ENCODE measurements at places on chromosomes 4 and X.
A peak's percentile ranks its signal among the peaks of the same experiment; 100 is the strongest.

GRCh38 chr4:100421361-100421978 lies 96.4 kb downstream of the EMCN start:
- DNase-seq: no peak

DNA sequence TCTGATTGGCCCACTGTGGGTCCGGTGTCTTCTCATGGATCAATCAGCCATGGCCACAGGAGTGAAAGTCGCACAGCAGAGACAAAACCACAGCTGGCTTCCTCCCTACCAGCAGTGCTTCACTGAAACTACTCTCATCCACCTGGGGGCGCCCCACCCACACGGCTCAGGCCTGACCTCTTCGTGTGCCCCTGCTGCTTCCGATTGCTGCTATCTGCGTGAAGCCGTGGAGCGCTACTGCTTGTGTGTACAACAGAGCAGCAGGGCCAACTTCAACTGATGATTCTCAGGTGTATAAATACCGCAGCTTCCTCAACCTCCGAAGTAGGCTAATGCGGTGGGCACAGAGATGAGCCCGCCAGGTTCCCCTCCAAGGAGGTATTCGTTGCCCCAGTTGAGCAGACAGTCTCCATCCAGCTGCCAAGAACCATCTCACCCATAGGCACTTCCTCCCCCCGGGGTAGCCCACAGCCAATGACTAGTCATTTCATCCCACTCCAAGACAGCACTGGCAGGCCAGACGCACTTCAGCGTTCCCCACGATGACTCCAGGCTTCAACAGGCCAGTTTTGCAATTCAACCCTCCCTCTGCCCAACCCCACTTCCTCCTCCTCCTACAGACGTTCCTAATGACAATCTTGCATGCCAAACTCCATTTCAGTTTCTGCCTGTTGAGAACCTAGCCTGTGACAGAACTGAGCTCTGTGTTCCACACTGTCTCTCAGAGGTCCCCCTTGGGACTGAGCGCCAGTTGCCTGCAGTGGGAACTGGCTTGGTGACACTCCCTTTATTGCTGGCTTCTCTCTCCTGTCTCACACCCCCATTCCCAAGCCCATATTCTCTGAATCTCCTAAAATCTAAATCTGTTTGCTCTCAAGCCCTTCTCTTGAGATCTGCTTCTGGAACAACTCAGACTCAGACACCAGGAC lies 41.3 kb upstream of the ATP6AP2 start:
- peak; percentile 23 for DNase-seq

GRCh38 chr4:87306056-87306455 lies 16.6 kb downstream of the HSD17B13 start:
- DNase-seq: no peak

DNA sequence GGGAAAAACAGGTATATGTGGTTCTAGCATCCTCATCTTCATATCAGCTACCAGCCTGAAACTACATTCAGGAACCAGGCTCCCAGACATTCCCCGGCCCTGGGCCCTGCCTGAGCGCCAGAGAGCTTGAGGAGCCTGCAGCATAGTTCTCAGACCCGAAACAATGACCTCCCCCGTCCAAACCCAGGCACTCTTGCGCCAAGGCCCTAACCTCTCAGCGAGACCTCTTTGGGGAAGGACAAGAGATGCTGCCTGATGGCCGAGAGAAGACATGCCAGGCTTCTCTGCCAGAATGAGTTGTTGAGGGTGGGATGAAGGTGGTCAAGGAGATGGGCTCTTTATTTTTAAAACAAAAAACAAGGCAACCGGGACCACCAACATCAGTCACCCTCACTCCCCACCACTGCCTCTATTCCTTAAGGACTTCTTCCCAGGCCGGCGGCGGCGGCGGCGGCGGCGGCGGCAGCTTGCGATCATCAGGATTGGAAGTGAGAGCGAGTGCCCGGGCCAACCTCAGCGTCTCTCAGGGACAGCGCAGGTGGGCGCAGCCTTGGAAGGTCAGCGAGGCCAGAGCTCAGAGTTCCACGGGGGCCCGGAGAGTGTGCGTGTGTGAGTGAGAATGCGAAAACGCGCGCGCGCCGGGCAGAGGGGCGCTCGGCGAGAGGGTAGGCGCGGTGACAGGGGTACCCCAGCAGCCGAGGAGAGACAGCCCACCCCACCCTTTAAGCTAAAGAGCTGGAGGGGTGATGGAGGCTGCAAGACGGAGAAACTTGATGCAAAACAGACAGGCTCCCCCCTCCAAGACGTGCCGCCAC lies 601 bp downstream of the INPP4B start:
- no peak for DNase-seq

DNA sequence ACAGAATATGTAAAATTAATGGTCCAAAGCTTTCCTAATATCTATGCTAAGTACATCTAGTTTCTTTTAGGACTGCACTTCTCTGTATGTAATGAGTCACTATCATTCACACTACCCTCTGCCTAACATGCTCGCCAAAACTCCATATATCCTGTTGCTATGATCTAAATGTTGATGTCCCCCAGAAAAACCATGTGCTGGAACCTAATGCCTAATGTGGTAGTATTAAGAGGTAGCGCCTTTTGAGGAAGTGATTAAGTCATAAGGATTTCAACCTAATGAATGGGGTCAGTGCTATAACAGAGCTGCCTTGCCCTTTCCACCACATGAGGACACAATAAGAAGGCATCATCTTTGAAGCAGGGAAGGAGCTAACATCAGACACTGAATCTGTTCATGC lies 34.9 kb upstream of the NFKB1 start:
- no peak for DNase-seq

GRCh38 chrX:1717373-1717772 lies 102.5 kb downstream of the ASMT start:
- no peak for DNase-seq

DNA sequence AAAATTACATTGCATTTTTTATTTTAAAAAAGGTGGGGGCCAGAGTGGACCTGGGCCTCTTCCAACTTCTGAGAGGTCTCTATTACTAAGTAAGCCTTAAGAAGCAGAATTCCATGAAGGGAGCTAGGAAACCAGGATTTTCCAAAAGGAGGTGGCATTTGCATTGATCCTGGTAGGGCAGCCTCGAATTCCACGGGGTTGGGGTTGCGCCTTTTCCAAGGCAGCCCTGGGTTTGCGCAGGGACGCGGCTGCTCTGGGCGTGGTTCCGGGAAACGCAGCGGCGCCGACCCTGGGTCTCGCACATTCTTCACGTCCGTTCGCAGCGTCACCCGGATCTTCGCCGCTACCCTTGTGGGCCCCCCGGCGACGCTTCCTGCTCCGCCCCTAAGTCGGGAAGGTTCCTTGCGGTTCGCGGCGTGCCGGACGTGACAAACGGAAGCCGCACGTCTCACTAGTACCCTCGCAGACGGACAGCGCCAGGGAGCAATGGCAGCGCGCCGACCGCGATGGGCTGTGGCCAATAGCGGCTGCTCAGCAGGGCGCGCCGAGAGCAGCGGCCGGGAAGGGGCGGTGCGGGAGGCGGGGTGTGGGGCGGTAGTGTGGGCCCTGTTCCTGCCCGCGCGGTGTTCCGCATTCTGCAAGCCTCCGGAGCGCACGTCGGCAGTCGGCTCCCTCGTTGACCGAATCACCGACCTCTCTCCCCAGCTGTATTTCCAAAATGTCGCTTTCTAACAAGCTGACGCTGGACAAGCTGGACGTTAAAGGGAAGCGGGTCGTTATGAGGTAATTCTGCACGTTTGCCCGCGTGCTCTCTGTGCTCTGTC lies at the start of gene PGK1:
Gene PGK1, plus strand, starts transcription at position 626 of the 824 bp plus-strand sequence. Its CDS starts 93 bp downstream, at position 719.
- DNase-seq: peak; percentile 63

DNA sequence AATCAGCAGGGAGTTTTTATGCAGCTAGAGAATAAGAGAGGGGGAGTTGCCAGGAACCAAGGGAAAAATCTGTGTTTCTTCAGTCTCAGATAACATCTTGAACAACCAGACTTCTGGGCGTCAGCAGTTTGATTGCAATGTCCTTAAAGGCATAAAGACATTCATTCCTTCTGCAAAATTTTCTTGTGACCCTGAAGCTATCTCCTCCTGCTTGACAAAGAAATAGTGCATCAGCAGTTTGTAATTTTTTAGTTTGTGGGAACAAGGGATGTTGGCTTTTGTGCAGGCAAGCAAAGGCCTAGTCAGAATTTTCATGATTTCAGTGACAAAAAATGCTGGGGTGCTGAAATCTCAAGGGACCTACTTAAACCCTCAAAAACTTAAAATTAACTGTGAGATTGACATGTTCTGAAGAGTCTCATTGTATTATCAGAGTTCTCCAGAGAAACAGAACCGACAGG lies 125.8 kb upstream of the UNC5C start:
- no peak for DNase-seq

DNA sequence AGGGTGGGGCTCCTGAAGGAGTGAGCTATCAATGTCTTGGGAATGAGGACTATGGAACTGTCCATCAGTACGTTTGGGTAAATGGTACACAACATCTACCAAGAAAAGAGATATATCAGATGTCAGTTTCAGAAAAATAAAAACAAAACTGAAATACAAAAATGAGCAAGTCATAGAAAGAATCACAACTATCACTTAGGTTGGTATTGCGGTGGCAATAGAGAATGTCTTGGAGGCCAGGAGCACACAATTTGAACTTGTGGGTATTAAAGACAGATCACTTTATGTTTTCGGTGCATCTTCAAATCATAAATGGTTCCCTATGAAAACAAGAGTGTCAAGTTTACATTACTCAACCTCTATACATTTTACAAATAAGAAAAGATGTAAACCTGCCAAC lies 176.8 kb downstream of the CHM start:
- DNase-seq: no peak

GRCh38 chr4:113288696-113289095 lies 239.2 kb downstream of the ANK2 start:
- no peak for DNase-seq

DNA sequence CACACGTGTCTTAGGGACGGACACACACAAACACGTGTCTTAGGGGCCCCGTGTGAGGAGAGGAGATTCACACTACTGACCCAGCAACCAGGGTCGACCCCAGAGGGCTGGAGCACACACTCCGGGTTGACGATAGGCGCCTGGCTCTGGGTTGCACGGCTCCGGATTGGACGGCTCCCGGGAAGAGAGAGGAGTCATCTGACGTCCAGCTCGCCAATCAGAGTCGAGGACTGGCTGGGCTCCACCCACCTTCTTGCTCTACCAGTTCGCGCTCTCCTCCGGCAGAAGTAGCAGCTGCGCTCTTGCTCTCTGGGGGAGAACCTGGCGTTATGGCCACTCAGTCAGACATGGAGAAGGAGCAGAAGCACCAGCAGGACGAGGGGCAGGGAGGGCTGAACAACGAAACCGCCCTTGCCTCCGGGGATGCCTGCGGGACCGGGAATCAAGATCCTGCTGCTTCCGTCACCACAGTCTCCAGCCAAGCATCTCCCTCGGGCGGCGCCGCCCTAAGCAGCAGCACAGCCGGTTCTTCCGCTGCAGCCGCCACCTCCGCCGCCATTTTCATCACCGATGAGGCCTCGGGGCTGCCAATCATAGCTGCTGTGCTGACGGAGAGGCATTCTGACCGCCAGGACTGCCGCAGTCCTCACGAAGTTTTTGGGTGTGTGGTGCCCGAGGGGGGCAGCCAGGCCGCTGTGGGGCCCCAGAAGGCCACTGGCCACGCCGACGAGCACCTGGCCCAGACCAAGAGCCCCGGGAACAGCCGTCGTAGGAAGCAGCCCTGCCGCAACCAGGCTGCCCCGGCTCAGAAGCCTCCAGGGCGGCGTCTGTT lies 74.3 kb downstream of the NUDT10 start:
- DNase-seq: no peak

DNA sequence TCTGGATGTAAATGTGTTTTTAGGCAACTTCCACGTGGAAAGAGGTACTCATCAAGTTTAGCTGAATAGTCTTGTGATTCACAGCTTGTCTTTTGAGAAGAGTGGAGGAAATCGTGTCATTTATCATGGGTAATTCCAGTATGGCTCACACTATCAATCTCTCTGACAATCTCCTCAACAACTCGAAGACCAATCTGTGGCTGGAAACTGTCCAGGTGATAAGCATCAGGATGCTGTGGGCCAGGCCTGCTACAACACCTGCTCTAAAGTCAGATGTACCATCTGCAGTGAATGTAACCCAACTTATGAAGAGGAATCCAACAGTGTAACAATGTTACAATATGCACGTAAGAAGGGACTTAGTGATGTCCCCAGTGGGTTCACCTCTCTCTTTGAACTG lies 132.1 kb upstream of the GK2 start:
- no peak for DNase-seq

DNA sequence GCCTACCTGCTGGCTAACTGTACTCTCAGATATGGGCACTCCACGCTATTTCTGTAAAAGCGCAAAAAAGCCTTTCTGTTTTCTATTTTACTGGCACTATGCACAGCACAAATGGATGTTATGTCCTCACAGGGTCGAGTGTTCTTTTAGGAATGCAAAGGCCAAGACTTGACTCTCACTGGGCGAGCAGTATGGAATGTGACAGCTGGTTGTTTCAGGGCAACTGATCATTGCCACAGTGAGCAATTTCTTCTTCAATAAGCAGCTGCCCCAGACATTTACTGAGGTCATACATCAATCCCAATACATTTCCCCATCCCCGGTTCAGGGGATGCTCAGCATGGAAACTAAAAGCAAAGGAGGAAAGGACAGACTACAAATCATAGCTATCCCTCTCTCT lies 58.2 kb downstream of the PDE5A start:
- DNase-seq: no peak

- DNase-seq: no peak
Measured at GRCh38 chr4:184232202-184232601, 14.5 kb upstream of the ENPP6 start.

GRCh38 chr4:169341490-169341889 lies 70.7 kb upstream of the SH3RF1 start:
- no peak for DNase-seq

Measured in SIG-M5 (cell line).